CD4-positive, alpha-beta T cell (primary cell): ENCODE measurements at places on chromosomes 2 and 18.

DNA sequence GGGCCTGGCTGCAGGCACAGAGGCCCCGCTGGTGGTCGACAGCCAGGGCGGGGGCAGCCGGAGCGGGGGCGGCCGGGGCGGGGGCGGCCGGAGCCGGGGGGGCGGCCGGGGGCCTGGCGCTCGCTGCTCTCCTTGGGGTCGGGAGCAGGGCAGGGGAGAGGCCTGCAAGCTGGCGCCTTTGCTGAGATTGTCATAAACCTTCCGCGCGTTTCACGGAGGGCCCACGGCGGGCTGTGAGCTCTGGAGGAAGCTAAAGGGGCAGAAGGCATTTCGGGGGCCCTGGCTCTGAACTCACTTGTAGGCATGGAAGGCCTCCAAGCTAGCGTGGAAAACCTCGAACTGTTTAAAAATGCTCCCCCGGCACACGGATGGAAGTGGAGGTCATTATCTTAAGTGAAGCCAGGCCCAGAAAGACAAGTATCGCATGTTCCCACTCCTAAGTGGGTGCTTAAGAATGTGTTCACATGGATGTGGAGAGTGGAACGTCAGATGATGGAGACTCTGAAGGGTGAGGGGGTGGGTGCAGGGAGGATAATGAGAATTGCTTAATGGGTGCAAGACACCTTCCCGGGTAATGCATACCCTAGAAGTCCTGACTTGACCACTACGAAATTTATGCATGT, 629 bp downstream of the PRELID3A start:
- no peak for DNase-seq

DNA sequence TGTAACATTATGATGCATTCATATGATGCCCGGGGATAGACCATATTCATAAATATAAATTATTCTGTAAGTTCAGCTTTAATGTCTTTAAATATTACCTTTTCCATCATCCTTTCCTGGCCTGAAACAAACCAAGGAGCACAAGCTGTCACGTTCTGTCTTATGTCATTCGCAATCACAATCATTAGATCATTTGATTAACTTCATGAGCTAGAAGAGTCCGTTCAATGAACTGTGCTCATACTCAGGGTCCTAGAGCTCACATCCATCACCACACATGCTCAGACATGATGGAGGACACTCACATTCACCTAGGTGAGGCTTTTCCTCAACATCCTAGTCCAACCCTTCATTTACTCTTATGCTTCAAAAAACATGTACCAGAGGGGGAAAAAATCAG, 599.0 kb upstream of the ID2 start:
- DNase-seq: no peak

DNA sequence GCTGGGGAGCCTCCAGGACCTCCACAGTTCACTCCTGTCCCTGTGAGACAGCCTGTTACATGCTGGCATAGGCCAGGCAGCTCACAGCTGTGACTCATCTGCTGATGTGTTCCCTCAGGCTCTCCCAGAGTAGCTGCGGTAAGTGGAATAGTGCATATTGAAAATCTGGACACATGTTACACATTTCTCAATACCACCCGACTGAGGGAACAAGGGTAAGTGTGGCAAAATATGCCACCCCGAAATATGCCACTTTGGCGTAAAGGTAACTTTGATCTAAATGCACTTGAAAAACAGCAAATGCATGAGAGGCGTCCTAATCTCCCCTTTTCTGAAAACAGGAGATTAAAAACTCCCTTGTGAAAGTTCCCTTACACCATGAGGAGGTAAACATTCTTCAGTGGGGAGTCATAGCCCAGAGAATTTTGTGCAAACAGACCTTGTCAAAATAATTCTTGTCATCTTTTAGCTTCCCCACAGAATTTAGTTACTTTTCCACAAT, 557.9 kb downstream of the CCDC85A start:
- DNase-seq: no peak

- DNase-seq: no peak
Observed at GRCh38 chr2:226478109-226478809, 321.4 kb downstream of the IRS1 start.

- no peak for DNase-seq
Observed at GRCh38 chr2:22079583-22079982, 955.8 kb downstream of the TDRD15 start.

DNA sequence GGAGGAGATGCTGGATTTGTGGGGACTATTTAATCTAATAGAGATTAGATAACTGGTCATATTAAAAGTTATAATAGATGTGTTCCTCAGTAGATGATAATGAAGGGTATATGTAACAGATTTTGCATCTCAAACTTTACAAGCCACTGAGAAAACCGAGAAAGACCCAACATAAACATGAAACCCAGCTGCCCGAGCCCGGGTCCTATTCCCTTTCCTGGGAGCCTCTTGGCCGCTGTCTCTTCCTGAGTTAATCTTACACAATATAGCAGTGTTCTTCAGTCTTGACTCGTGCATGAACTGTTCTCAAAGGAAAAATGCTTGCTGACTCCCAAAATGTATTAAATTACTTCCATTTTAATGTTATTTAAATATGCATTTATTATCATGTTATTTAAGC, 94.5 kb downstream of the COPS8 start:
- no peak for DNase-seq
